ENCODE measurements at places on chromosomes 7 and 10.
A peak's percentile ranks its signal among the peaks of the same experiment; 100 is the strongest.

- no peak for DNase-seq
Observed at GRCh38 chr10:61169294-61169693, 225.3 kb upstream of the RHOBTB1 start.

DNA sequence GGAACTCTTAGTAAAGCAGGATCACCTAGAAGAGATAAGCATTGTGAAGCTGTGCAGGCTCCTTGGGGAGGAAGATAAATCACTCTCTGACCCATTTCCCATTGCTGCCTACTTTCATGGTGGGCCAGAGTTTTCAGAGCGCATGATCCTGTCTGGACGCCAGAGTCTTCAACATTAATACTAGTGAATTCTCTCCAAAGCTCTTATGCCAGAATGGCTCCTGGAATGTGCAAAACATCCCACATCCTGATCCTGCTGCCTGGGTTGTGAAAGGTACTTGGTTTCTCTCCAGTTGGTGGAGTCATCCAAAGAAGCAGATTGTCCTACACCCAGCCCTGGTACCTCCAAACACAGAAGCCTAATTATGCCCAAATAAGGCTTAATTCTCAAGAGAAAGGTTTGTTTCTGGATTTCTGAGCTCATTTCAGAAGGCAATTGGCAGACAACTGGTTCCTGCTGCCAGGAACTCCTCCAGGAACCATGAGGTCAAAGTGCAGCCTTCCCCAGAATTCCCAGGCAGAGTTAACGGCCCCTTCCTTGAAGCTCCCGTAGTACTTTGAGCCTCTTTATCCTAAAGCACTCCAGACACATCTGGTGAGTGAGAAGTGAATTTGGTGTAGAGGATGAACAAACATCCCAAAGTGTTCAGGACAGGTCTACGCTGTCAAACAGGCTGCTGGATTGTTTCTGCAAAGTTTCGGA lies 495.2 kb downstream of the PLXNA4 start:
- no peak for DNase-seq

- no peak for DNase-seq
Observed at GRCh38 chr7:150860978-150861295, 8.6 kb downstream of the AOC1 start.

GRCh38 chr7:51706851-51707250 lies 390.2 kb upstream of the COBL start:
- no peak for DNase-seq

DNA sequence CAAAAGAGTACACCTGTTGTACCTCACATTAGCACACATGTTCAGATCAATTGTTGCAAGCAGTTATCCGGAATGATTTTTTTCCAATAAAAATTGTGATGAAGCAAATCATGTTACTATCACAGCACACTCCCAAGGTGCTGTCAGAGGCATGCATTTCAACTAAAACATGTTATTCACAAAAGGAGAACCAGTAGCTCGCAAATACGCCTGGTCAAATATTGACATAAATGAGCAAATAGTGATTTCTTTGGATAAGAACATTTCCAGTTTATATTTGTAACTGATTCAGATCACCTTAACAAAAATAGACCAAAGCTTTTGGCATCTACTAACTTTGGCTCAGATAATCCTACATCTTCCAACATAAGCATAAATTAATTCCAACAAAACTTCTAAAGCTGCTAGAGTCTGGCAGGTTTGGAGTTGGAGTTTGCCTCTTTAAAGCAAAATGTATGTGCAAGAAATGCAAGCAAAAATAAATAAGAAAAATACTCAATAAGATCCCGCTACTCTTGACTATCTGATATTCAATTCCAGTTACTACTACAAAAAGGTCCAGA lies 208.0 kb downstream of the SFMBT2 start:
- no peak for DNase-seq

DNA sequence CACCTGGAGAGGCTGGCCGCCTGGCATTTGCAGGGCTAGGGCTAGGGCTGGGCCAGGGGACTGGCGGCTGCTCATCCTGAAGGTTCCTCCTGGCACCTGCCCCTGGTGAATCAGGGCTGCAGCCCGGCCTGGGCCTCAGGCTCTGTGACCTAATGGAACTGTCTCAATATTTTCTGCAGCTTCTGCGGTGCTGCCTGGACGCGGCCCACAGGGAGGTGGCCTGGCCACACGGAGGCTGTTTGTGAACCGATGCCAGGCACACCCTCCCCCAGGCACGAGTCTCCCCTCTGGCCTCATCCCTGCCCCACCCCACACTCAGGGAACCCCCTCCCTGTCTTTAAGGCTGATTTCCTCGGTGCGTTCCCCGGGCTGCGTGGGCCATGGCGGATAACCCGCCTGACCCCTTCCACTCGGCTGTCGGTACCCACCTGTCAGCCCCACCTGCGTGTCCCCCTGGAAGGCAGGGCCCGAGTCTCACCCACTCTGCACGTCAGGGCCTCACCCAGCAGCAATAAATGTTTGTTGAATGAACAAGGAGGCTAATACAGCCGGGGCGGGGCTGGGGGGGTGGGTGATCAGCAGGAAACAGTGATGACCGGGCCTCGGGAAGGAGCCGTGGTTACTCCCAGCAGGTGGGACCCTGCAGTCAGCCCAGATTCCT lies 54.5 kb upstream of the DNAJB6 start:
- DNase-seq = no peak

GRCh38 chr7:831596-832166 lies 595 bp upstream of the SUN1 start:
- DNase-seq = no peak

DNA sequence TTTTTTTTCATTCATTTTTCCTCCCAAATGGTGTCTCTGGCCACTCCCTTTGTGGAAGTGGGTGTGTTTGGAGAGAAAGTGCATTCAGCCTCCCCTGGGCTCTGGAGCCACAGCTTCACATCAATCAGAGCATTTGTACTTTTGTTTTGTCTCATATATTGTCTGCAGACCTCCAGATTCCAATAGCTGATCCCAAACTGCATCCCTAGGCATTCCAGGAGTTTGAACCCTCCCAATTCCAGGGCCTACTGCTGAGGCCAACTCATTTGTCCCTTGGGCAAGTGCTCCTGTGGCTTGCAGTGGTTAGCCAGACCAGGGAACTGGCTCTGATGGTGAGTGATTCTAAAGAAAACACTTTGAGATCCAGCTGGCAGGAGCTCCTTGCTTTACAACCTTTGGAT lies 163.3 kb downstream of the IPMK start:
- no peak for DNase-seq

- no peak for DNase-seq
Observed at GRCh38 chr10:63763744-63764143, 242.5 kb downstream of the REEP3 start.

GRCh38 chr10:60564475-60564874 lies 174.8 kb upstream of the ANK3 start:
- DNase-seq = no peak

- no peak for DNase-seq
Observed at GRCh38 chr7:20450536-20450935, 119.8 kb downstream of the ITGB8 start.

GRCh38 chr10:15043674-15044073 lies at the start of gene OLAH:
Gene OLAH, plus strand, starts transcription at chr10:15043943. Its CDS starts 3,346 bp downstream, at chr10:15047289.
- no peak for DNase-seq

GRCh38 chr10:33155720-33156638 lies 178.5 kb downstream of the NRP1 start:
- DNase-seq = no peak

DNA sequence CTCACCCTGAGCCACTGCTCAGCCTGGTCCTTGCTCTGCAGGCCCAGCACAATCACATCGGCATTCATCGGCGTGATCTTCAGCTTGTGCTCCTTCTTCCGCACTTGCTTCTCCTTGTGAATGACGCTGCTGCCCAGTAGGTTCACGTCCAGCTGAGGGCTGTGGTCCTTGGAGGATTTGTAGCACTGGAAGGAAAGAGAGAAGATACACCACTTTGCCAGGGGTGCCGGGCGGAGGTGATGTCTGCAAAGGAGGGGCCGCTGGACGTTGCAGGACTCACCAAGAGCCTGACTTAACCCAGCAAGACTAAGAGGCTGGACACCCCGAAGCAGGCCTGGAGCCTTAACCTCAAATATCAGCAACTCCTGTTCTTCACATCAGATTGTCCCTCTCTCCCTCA lies 74.8 kb downstream of the VWA2 start:
- DNase-seq = no peak

- DNase-seq = no peak
Observed at GRCh38 chr7:148060724-148061123, 529.8 kb upstream of the C7orf33 start.

DNA sequence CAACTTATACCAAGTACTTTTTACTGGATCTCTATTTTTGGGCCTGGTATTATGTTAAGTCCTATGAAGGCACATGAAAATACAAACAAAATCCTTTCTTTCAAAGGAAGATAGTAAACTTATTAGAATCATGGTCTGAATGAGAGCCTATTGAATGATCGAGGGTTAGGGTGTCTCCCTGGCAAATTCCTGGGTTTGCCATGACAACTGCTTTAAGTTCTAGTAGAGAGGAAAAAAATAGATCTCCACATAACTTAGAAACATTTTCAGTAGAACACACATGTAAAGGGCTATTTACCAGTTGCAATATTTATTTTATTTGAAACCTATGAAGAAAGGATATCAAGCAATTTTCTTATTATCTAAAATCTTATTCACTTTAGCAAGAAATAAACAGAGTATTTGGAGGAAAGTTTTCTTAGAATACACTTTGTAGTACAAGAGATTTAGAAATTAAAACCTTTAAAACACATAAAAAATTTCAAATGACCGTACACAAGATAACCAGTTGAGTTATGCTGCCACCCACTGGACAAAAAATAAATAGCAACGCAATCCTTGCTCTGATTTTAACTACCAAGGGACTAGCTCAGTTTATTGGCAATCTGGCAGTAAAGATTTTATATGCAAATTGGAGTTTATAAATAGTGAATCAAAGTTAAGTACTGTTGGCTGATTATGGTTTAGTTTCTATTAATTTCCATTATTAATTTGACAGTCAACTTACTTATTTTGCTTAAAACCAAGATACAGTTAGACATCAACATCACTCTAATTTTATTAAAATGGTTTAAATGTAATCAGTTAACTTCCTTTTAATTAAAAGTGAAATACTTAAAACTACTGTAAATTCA lies 33.9 kb downstream of the CACUL1 start:
- DNase-seq = peak; percentile 7

DNA sequence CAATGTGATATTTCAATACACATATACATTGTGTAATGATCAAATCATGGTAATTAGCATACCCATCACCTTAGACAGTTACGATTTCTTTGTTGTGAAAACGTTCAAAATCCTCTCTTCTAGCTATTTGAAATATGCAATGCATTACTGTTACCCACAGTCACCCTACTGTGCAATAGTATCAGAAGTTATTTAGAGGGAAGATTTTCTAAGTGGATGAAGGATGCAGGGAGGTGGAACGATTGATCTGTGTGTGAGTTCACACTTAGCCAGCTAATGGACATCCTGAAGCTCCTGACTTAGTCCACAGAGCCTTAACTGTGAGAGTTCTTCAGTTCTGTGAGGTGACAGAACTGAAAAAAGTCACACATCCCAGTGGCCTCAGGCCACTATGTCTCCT lies 97.2 kb upstream of the LAMB4 start:
- DNase-seq = no peak

- no peak for DNase-seq
Observed at GRCh38 chr7:30681815-30682211, 443 bp downstream of the CRHR2 start.

GRCh38 chr10:107611115-107611514 lies 446.6 kb upstream of the SORCS1 start:
- DNase-seq = no peak

DNA sequence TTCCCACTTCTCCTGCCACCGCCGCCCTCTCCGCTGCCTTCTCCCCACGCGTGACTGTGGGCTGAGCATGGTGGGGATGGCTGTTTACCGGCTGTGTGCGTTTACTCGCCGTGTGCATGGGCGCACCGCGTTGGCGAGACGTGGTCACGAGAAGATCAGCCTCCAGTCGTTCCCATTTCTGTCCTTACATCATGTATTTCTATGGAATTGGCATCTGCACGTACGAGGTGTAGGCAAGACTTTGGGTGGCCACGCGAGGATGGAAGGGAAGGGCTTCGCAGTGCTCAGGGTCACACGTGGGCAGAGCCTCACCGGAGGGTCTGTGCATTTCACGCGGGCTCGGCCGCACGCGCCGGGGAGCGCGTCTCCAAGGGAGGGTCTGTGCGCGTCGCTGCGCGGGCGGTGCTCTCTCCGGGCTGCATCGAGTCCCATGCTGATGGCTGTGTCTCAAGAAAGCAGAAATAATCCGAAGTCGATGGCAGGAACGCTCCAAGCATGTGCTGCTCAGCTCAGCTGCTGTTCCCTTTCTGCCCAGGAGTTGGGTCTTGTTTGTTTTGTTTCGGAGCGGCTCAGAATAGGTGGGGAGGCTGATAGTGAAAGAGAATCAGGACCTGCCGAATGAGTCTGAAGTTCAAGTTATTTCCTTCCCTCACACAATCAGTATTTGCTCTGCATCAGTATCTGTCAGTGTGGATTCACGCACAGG lies 973 bp downstream of the CAMK1D start:
- peak; percentile 11 for DNase-seq

GRCh38 chr7:77335581-77335980 lies 80.6 kb downstream of the GSAP start:
- DNase-seq = no peak

DNA sequence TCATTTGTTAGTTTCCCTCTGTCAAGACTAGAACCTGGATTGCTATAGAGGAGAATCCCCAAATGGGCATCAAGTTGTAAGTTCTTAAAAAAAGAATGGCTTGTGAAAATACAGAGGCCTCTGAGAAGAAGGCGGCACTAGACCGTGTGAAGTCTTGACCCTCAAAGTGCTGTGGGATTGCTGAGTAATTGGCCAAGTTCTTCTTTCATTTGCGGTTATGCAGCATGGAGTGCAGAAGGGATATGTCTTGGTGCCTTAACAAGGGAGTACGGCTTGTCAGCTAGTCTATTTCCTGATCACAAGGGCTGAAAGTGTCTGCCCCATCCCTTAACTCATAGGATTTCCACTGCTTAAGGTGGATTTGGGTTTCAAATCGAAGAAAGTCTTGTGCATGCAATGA lies 81.2 kb downstream of the MKX start:
- no peak for DNase-seq

GRCh38 chr7:18363751-18364380 lies 131.7 kb upstream of the HDAC9 start:
- DNase-seq = no peak

All from activated naive CD4-positive, alpha-beta T cell (primary cell).